ENCODE measurements at places on chromosomes 16 and 17.
A peak's percentile ranks its signal among the peaks of the same experiment; 100 is the strongest.

DNA sequence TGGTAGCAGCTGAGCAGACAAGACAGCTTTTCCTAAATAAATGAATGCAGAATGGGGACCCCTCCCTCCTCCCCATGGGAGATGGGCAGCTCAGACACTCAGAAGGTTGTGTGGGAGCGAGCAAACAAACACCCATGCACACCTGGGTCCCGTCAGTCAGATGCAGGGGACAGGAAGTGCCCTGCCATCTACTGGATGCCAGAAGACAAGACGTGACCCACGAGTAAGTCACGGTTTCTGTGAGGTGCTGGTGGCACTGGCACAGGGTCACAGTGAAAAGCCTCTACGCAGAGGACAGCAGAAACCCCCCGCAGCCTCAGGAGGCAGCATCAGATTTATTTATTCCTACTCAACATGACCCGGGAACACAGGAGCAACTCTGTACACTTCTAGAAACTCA is 8.4 kb downstream of the HBQ1 start:
- DNase-seq, result peak; percentile 42

- no peak for DNase-seq
Measured at GRCh38 chr17:81825841-81826466, 7.1 kb downstream of the MCRIP1 start.

DNA sequence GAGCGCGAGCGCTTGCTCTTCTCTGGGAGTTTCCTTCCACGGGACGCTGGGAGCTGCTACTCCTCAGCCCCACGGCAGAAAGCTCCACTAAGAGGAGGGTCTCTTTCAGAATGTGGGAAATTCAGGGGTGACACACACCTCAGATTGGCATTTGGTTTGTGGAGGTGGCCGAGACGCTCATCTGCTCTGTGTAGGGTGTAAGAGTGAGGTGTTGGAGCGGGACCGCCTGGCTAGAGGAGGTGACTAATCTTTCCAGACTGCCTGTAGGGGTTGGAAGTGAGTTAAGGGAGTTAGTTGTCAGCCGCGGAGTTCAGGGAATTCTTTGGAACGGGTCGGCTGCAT is 735 bp downstream of the PSMD11 start:
- DNase-seq, result no peak

DNA sequence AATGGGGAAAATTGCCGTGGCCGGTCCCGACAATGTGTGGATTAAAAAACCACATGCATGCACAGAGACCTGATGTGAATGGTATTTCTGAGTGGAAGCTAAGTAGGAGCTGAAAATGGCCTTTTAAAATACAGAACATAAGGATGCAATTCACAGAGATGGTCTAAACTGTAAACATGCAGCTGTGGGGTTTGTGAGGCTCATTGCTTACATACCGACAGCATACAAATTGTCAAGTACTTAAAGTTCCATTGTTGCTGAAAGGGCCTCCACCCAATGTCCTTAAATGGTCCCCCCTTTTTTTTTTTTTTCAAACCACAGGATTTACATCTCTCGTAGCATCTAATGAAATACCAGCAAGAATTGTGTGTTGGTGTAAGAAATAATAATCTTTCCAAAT is 523.2 kb downstream of the MAF start:
- DNase-seq, result no peak

- no peak for DNase-seq
Measured at GRCh38 chr16:24125214-24125613, 130.9 kb upstream of the CACNG3 start.

GRCh38 chr16:4599545-4599944 is 15.1 kb downstream of the UBALD1 start:
- DNase-seq, result no peak

GRCh38 chr16:35255816-35256215 is 1796.4 kb downstream of the TP53TG3F start:
- no peak for DNase-seq

DNA sequence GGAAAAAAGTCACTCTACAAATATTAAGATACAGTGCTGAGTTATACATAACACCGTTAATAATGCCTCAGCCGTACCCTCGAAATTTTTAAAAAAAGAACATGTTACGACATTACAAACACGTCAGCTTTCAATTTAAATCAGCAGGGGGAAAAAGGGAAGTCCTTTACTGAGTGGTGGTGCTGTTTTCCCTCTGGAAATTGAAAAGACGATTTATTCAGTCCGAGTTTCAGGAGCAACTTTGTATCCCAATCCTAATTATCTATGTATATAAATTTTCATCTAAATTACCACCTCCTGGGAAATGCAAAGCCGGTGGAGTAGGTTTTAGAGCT is 1.3 kb downstream of the NETO2 start:
- peak; percentile 53 for DNase-seq

DNA sequence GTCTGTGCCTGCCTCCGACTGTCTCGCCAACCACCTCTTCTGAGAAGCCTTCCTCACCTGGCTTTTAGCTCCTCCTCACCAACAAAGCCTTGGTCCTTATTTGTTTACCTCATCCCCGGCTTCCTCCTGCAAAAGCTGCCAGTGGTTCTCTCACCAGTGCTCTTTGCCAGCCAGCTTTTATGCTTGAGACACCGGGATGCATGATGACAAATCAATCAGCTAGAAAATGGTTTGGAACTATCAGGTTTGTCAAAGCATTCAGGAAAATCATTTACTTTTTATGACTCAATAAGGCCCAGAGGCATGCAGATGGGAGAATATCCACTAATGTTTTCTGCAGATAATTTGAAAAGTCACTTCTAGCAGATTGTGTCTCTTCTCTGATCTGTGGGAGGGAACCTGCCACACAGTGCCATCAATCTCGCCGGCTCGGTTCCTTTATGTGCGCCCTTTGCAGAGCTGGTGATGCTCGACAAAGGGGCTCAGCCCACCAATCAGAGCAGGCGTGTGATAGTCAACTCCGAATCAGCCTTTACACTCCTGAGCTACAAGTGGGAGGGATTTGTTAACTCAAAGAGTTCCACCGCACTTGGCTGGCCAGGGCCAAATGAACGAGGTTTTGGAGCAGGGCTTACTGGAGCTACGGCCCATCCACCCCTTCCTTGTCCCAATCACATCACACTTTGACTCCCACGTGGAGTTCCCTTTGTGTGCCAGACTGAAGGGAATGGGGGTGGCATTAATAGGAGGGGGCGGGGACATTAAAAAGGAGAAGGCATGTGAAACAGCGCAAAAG is 85.8 kb downstream of the MRC2 start:
- no peak for DNase-seq

Data from GM20000 (cell line).